ENCODE measurements at places on chromosomes 3 and 15.
A peak's percentile ranks its signal among the peaks of the same experiment; 100 is the strongest.

DNA sequence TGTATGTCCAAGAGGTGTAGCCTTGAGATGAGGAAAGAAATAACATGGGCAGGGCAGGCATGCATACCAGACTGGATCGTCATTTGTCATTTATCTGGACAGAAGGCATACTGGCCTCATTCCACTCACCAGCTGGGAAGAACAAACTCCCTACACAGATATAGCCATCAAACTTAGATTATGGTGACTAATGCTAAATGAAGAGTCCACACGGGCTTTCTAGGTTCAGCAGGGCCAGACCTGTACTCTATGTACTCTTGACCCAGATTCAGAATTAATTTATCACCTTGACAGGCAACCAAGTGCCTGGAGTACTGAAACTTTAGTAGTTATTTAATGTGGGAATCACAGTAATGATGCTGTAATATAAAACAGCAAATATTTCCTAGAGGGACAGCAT lies 164.3 kb upstream of the IL12A start:
- DNase-seq: no peak

DNA sequence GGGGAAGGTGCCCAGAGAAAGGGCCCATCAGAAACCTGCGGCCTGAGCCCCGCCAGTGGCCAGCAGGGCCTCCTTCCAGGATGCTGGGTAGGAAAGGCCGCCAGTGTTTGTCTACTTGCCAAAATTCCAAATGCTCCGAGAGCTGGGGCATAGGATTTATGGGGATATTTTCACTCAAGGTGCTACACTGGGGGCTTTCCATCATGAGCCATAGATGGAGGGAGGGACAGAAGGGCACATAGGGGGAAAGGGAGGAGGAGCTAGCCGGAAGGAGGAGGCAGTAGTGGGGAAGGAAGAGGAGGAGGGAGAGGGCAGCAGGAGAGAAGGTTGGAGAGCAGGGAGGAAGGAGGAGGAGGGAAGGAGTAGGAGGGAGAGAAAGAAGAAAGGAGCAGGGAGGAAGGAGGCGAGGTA lies 494.7 kb upstream of the PROK2 start:
- no peak for DNase-seq

DNA sequence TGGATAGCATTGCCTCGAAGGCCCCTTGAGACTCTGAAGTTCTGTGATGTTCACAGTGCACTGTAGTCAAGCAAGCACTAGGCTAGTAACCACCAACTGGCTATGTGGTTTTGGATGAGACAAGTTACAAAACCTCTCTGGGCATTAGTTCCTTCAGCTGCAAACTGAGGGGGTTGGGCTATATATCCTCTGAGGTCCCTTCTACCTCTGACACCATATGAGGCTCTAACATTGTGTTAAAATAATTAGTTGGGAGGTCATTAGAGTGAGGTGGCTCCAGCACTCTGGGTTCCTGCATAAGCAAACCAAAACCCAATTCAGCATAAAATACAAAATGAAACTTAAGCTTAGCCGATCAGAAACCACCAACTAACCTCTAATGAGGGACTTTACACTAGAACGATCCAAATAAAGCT lies 209.5 kb upstream of the LRRN1 start:
- no peak for DNase-seq

DNA sequence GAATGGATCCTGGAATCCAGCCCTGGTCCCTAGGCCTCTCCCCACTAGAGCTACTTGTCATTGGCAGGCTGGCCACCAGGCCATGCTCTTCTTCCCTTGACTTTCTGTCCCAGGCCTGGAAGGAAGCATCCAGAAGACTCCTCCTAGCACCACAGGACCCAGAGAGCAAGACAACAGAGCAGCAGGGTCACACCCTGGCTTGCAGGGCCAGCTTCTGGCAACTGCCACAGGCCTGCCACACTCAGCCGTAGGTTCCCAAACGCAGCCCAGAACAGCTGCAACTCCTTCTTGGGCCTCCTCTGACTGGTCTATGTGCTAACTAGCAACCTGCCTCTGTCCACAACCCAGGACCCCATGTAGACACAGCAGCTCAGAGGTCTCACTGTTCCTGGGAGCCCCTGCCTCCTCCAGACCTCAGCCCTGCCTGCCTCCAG lies 36.8 kb upstream of the RPL32 start:
- no peak for DNase-seq

DNA sequence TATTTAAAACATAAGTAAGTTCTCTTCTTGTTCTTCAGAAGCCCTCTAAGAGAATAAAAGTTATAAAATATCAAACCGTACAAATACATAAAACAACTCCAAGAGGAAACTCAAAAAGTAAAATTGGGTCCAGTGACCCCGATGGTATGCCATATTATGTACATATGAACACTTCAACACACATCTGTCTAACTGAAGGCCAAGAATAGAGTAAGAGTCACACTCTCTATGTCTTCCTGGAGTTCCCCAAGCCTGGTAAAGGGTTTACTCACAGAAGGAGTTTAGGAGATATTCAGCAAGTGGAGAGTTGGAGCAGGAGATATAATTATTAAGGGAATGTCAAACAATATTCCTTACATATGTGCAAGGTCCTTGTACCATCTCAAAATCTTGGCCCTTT lies 101.3 kb upstream of the EIF1B start:
- no peak for DNase-seq

DNA sequence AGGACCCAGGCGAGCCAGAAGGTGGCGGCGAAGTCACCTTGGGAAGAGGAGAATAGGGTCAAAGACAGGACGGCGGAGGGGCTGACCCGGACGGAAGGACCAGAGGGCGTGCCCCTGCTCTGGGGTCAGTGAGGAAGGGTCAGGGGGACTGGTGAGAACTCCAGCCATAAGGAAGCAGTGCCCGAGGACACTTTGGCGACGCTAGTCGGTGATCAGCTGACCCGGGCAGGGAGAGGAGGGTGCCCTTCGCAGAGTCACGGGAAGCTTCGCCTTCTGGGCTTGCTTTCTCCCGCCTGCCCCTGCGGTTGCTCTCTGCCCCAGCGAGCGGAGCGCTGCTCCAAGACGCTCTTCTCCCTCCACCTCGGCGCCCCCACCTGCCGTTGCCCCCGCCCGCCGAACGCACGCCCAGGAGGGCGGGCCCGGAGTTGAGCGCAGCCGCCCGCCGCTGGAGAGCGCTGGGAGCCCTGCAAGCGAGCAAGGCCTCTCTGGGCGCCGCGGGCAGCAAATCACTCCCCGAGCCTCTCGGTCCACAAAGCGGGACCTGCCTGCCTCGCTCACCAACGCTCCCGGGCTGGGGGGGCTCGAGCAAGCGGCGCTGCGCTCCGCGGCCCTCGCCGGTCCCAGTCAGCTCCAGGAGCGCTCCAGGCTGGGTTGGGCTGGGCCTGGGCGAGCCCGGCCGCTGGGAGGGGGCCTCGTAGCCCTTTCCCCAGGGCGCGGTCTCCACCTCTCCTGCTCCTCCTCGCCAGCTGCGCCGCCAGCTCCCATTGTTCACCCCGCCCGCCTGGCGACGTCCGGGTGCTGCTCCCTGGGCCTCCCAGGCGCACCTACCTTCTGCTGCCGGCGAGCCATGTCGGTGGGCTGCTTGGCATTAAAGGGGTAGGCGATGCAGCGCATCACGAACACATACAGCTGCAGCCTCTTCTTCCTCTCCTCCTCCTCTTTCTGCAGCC lies 1.2 kb downstream of the CADPS start:
- DNase-seq: no peak

DNA sequence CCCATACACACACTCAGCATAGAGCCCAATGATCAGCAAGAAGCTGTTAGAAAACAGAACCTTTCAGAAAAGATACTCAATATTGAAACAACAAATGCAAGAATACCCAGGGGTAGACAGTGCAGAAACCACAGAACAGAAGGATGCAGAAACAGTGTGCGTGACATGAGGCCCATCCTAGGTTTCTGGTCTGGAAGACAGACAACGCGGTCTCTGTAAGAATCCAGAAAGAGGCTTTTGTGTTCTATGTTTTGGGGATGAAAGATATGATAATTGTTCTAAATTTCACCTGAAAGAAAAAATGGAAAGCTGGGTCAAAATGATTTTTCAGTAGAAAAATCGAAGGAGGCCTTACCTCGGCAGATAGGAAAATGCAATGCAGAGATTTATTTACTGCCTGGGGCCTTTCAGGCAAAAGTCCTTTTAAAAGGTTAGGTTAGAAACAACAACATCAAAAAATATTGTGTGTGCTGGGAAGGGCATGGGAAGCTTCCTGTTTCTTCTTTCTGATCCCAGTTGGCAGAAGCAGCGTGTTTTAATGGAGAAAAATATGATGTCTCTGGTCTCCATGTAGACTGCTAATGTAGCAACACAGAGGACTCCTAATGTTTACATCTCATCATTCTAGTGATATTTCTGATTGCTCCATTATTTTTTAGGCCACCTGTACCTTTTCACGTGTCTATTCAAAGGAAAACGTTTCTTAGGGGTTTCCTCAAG lies 17.0 kb downstream of the SYNM start:
- no peak for DNase-seq

DNA sequence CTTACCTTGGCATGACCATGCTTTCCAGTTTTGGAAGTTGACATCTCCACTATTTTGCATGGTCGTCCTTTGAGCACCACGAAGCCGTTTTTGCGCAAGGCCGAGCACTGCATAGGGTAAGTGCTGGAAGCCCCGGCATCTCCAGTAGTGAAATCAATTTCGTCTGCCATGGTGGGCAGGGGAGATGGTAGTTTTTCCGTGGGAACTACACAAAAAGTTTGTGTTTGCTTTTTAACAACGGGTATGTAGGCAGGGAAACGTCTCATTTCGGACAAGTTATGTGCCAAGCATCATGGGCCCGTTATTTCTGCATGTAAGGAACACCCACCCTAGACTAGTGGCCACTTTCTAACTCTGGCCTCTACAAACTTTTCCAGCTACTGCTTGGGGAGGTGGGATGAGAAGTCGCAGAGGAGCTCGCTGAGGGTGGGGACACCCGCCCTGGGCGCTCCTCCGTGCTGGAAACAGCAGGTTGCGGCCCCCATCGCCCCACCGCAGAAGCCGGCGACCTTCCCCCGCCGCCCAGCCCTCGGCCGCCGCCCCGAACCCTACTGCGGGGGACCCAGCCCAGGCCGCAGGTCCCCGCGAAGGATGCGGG lies 701 bp downstream of the EIF5A2 start:
- DNase-seq: no peak

GRCh38 chr15:61681038-61681418 lies 379.2 kb downstream of the VPS13C start:
- no peak for DNase-seq

DNA sequence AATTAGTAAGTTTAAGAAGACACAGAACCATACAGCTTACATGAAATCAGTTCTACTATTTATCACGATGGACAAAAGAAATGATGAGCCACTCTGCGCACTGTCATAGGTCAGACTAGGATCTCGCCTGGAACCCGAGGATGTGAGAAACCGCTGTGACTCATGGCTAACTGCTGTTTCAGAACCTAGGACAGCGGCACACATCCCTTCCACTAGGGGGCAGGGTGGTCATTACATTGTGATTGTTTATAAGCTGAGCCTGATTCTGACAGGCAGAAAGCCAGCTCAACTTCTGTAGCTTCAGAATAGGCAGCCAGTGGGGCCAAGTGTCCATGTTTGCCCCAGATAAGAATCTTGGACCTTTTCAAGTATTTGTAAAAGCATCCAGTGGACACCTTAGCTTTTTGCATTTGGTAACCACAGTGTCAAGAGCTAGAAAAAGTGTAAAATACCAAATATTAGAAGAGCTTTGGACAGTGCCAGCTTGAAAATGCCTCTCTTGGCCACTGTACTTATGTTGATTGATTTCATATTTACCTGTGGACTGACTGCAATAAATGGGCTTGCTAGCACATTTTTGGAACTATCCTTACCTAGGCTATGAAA lies 115.8 kb downstream of the KBTBD8 start:
- peak; percentile 83 for DNase-seq

GRCh38 chr3:182740710-182741109 lies 52.6 kb upstream of the ATP11B start:
- no peak for DNase-seq

GRCh38 chr3:94928921-94929320 lies 866.1 kb downstream of the NSUN3 start:
- no peak for DNase-seq

DNA sequence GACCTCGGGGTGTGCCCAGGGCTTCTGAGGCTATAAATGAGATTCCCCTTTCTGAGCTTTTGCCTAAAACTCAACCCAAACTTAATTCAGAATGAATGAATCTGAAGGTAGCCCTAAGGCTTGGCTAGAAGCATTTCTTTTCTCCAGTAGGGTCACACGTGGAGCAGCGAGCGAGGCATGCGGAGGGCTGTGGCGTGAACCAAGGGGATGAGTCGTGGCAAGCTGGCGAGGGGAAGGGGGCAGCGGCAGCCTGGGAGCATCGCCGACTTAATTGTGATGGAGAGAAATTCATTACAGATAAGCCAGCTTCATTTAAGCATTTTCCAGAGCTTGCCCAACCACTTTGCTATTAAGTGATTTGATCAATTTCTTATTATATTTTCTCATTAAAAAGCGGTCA lies 79.9 kb downstream of the CHSY1 start:
- DNase-seq: no peak

- DNase-seq: peak; percentile 72
Observed at GRCh38 chr15:65303687-65304380, 643 bp upstream of the RNU5B-1 start.

DNA sequence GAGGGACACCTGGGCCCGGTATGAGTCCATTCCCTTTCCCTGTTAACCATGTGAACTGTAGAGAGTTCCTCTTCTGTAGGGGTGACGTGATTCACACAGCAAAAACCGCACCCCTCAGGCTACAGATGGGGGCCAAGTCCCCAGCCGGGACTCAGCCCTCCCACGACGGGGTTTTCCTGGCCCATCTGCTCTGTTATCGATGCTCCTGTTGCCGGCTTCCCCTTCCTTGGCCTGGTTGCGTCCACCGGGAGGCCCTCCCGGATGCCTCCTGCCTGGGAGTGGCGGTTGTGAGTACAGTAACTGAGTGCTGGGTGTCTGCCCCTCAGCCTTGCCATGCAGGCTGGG lies 817 bp upstream of the PLXNA1 start:
- no peak for DNase-seq

- DNase-seq: no peak
Observed at GRCh38 chr3:14143271-14144225, 18.7 kb downstream of the TMEM43 start.

- no peak for DNase-seq
Observed at GRCh38 chr3:30189900-30190299, 416.5 kb upstream of the TGFBR2 start.

- DNase-seq: no peak
Observed at GRCh38 chr15:44264148-44264547, 24.4 kb upstream of the GOLM2 start.

DNA sequence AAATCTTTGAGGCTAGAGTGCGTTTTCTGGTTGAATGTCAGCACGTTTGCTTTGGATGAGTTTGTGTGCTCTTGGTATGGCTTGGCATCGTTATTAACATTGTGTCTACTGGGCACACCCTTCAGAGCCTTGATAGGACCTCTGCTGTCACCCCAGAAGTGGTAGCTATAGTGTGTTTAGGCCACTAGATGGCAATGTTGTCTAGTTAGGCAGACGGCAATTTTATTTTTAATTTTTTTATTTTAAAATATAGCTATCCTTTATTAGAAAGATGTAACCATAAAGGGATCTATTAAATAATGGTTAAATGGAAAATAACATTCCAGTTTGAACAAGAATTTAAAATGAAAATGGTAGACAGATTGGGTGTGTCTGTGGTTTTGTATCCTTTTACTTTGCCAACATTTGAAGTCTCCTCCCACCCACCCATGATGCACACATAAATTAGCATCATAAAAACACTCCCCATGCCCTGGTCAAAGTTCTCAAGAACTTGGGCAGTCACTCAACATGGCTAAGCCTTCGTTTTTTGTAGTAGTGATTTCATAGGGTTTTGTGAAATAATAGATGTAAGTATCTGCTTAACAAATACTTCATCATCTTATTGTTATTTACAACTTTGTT lies 200.7 kb downstream of the KCNH8 start:
- no peak for DNase-seq
